ENCODE measurements at places on chromosomes 4 and X.

DNA sequence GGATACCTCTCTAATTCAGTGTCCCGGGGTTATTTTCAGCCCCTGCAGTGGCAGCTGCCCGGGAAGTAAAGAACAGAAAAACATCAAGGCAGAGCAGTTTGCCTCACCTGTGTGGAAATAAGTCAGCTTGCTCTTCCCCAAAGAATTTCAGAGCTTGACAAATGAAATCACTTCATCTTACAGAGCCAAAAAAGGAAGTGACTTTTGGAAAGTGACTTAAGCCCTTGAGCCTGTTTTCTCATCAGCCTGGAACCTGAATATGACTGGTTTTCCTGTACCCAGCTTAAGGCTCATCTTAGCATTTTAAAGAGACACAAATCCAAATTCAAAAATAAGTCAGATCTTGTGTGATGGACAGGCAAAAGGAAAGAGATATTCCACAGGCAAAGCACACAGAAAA is 211.6 kb downstream of the RCHY1 start:
- no peak for DNase-seq

- no peak for DNase-seq
These were observed 61.7 kb upstream of the S100G start for GRCh38 chrX:16588266-16588665.

DNA sequence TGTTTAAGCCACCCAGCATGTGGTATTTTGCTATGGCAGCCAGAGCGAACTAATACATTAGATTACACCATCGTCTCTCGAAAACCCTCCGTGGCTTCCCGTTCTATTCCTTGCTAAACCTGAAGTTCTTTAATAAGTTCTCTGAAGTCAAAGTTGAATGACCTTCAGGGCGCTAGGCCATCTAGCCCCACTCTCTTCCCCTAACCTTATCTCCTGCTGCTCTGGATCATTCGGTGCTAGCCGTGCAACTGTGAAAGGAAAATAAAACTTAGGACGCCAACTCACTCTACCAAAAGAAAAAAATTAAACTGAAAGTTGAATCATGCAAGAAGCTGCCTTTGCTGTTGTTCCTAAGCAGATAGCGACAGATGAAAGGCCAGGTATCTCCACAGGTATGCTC is 40.0 kb downstream of the CHRNA9 start:
- no peak for DNase-seq

- DNase-seq = peak; percentile 86
These were observed 55.7 kb upstream of the GYPE start for GRCh38 chr4:143961075-143961474.

- no peak for DNase-seq
These were observed 43.6 kb downstream of the RTL9 start for GRCh38 chrX:110402091-110402849.

DNA sequence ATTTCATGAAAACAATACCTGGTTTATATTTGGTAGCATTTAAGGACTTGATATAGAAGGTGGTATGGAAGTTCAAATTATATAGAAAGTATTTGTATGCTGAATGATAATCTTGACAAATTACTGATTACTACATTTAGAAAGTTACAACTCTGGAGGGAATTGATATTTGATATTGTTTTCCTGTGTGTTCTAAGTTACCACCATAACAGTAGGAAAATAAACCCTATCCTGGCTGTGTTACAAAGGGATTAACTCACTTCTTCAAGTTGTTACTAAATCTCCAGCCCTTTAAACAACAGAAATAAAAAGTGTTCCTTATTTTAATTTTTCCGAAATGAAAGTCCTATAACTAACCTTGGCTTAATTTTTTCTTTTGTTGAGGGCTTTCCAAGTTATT is 36.6 kb downstream of the FHL1 start:
- no peak for DNase-seq

- DNase-seq = no peak
These were observed 113.7 kb upstream of the LSM6 start for GRCh38 chr4:146061610-146062334.

Data from CMK (cell line).